ENCODE measurements at places on chromosomes 1 and 21.

DNA sequence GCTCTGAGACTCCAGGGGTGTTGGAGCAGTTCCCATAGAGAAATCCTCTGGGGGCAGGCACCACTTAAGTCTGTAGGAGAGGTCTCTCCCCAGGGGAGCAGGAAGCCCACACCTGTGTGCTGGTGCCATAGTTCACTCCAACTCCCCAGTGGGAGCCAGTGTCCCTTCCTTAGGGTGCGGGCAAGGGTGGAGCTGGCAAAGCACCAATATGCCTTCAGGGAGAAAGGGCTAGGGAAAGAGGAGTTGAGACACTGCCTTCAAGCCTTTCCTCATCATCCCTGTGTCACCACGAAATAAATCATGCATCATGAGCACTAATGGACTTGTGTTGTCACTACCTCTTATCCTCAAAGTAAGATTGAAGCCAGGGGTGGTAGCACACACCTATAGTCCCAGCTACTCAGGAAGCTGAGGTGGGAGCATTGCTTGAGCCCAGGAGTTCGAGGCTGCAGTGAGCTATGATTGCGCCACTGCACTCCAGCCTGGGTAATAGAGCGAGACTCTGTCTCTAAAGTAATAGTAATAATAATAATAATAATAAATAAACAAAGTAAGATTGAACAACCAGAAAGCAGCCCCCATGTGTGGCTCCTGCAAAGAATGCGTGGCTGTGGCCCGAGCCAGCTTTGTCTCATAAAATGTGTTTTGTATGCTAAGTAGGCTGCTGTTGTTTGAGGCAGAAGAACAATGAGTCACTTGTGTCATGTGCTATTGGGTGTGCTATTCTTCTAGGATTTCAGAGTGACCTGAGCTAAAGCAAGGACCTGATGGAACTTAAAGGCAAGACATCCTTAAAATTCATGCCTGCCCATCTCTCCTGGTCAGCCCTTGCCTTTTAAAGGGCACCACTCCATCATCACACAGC, 6.7 kb upstream of the TIE1 start:
- DNase-seq: no peak

GRCh38 chr21:24658026-24658425, 949.3 kb downstream of the MRPL39 start:
- DNase-seq: no peak

DNA sequence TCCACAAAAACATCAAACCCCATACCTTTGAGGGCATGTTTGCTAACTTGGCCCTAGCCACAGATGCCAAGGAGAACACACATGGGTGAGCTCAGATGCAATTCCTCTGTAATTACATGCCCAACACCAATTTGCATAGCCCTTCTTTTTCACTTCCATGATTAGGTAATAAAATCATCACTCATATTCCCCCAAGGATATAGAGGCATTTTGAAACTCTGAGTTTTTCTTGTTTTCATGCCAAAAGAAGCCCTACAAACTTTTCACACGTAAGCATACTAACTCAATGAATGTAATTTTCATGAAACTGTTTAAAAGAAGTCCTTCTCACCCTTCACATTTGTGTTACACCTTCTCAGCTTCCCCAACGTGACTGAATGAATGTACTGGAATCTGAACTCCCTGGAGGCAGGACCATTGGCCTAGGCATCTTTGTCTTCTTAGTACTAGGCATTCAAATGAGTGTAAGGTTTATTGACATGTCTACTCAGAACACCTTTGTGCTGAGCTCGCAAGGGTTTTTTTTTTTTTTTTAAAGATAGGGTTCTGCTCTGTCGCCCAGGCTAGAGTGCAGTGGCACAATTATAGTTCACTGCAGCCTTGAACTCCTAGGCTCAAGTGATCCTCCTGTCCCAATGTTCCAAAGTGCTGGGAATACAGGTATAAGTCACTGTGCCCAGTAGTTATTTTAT, 31.0 kb downstream of the FBXO42 start:
- no peak for DNase-seq

- no peak for DNase-seq
These were observed 60.2 kb downstream of the SKI start for GRCh38 chr1:2288311-2288710.

DNA sequence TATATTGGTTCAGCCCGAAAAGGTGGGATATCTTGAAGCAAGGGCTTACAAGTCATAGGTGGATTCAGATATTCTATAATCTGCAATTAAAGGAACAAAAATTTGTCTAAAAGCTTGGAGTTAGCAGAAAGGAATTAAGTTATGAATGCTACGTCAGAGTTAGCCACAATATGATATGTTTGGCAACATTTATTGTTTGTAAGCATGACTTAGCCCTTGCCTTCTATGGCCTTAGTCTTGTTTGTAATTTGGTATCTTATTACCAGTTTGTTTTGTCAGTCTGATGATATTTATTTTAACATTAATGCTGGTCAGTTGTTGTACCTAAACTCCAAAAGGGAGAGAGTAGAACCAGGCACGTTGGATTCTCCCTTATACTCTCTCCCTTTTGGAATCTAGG, 43.1 kb upstream of the SUCO start:
- DNase-seq: no peak

DNA sequence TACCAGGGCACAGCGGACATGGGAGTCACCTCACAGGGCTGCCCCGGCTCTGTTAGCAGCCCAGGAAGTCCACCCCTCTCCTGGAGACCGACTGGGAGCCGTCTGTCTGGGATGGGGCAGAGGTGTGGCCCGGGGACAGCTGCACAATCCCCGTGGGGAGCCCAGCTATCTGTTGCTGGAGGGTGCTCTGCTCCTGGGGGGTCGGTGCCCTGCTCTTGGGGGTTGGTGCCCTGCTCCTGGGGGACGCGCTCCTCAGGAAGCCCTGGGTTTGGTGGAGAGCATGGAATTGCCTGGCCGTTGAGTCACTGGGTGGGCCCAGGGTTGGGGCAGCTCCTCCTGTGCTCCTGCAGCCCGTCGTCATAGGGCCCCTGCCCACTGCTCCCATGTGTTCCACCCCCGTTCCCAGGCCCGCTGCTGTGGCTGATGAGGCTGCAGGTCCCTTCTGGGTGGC, 39.3 kb downstream of the AGPAT3 start:
- DNase-seq: no peak

DNA sequence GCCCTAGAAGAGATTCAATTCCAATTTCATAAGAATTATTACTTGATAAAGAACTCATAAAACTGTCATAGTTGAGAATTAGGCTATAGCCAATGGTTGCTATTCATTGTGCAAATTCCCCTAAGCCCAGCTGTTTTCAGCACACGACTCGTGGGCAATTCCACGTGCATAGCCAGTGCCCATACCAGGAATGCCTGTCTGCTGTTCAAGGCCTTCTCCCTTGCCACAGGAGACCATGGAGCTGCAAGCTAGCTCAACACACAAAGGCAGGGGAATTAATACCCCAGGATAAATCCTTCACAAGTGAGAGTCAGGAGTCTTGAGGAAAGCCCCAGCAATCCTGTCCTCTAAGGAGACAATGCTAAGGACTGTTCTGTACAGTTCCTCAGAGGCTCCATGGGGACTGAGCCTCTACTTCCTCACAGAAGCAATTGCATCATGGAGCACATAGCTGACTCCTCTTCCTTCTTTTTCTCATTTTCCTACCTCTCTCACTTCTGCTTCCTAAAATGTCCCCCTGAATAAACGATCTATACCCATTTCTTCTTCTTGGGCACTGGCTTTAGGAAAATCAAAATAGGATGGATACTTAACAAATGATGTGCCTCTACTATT, 19.1 kb upstream of the CHRM3 start:
- no peak for DNase-seq

DNA sequence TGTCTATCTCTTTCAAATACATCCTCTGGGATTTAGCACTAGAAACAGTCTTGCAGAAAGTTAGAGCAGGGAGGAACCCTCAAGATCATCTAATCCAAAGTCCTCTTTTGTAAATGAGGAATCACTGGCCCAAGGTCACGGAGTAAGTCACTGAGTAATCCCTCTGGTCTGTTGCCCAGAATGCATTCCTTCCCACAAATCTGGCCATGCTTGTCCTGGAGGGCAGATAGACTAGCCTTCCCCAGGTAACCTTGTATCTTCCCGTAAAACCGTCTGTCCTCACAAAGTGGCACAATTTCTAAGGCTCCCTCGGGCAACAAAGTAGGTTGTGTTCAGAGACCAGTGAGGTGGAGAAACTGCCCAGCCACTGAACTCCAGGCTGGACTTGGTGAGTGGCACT, 46.2 kb downstream of the DDR2 start:
- no peak for DNase-seq

GRCh38 chr1:183590244-183591191, at the start of gene NCF2:
TSS of gene NCF2 (minus strand) at chr1:183590459. CDS start at chr1:183590329, 130 bp downstream.
- peak; percentile 96 for DNase-seq

- DNase-seq: no peak
These were observed 136.6 kb upstream of the HMGB4 start for GRCh38 chr1:33727310-33727709.

DNA sequence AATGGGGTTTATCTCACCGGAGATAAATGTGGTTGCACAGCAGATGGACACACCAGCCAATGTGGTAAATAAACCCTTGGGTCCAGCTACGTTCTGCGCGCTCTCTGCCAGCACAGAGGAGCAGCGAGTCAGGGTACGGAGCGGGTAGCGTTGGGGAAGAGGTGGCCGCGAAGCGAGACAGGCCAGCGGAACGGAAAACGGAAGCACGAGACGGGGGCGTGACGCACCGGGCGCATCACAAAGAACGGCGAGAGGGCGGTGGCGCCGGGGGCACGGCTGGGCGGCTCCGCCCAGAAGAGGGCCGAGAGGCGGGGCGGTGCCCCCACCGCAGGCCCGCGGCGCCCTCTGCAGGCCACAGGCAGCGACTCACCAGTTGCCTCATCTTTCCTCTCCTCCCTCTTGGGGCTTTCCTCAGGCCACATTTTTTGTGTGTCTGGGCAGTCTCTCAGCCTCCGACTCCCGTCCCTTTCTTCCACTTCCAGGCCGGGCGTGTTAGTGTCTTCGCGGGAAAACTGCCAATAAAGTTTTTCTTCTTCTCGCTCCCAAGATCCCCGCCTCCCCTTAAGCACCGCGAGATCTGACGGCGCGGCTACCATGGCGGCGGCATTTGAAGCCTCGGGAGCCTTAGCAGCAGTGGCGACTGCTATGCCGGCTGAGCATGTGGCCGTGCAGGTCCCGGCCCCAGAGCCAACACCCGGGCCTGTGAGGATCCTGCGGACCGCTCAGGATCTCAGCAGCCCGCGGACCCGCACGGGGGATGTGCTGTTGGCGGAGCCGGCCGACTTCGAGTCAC, at the start of gene DDX20:
TSS of gene DDX20 (plus strand) at position 571 of the 793 bp plus-strand sequence. CDS start at position 595, 24 bp downstream.
- peak; percentile 96 for DNase-seq

DNA sequence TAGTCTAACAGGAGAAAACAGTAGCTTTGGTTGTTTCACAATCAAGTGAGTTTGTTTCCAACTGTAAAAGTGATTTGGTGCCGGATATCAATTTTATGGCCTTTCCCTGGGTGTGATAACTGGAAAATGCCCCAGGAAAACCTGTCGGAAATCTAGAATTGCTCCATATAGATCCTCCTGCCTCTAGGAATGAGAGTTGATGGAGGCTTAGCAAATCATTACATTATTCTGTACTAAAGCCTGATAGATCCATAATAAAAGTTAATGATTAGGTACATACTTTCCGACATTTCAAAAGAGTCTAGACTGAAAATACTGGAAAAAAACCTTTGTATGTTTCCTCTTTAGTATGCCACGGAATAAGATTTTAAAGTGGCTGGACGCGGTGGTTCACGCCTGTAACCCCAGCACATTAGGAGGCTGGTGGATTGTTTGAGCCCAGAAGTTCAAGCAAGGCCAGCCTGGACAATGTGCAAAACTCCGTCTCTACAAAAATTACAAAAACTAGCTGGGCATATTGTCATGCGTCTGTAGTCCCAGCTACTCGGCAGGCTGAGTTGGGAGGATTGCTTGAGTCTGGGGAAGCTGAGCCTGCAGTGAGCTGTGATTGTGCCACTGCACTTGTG, 70.0 kb upstream of the SLC45A1 start:
- no peak for DNase-seq

DNA sequence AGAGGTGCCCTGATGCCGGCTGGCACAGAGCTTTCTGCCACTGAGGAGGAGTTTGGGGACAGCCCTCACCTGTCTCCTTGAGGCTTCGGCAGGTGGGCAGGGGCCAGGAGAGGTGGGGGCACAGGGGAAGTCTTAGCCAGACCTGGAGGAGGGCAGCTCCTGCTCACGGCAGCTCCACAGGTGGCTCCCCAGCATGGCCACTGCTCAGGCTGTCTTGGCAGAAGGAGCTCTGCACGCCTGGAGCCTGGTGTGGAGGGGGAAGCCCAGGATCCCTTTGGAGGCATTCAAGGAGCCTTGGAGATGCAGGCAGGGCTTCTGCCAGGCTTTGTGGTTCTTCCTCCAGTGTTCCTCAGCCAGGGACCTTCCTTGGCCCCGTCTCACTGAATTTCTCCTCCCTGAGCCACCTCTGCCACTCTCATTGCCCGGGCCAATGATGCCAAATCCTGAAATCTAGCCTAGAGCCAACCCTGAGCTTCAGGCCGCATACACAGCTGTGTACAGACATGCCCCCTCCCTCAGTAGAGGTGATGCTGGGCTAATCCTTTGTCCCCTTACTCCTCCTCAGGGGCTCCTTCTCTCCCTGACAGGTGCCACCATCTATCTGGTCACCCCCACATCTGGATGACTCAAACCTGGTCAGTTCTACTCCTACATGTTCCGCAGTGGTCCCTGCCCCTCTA, 251.8 kb upstream of the VAMP3 start:
- no peak for DNase-seq

- DNase-seq: no peak
These were observed 18.5 kb downstream of the PLA2G2D start for GRCh38 chr1:20100632-20101355.

- DNase-seq: no peak
These were observed at the start of gene CALML6 for GRCh38 chr1:1914971-1915692. TSS of gene CALML6 (plus strand) at chr1:1915260. CDS start at chr1:1915281, 21 bp downstream.

DNA sequence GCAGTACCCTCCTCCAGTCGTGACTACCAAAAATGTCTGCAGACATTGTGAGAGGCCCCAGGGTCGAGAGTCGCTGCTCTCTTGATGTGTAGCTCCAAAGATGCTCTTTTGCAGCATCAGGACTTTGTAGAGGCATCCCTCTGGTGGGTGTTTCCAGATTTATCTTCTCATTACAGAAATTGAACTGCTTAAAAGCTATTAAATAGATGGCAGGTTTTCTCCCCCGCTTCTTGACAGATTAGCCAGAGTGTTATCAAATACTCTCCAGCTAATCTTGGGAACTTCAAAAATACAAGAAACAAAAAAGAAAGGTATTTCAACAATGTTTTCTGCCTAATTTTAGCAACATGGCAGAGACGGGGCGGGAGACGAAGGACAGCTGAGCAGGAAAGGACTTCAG, 265.2 kb downstream of the KIF26B start:
- DNase-seq: no peak

DNA sequence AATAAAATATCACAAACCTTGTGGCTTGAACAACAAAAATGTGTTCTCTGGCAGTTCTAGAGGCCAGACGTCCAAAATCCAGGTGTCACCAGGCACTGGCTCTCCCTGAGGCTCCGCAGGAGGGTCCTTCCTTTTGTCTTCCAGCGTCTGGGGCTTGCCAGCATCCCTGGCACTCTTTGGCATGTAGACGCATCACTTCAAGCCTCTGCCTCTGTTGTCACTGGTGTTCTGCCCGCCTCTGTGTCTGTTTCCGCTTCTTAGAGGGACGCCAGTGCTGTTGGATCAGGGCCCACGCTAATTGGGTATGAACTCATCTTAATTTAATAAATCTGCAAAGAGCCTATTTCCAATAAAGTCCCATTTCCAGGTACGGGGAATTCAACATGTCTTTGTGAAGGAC, 273.7 kb upstream of the C1orf174 start:
- no peak for DNase-seq

GRCh38 chr1:58983633-58984245, 199.9 kb upstream of the JUN start:
- DNase-seq: no peak

- no peak for DNase-seq
These were observed 47.3 kb downstream of the GPR161 start for GRCh38 chr1:168089326-168089978.
